ENCODE measurements at places on chromosomes 16 and 17.
A peak's percentile ranks its signal among the peaks of the same experiment; 100 is the strongest.

DNA sequence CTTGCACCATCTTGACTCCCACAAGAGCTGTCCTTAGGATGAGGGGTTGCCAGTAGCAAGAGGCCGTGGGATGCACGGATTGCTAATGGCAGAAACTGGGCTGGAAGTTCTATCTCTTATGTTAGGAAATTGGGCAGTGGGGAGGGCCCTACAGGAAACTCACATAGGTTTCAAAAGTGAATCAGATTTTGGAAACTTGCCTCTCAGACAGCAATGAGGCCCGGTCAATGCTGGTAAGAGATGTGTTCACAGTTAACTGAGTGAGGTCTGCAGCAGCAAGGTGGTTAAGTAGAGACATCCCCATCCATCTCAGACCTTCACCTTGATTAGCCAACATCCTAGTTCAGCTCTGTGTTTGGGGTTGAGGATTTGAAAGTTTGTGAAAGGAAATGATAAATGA lies 164.7 kb downstream of the ABCA8 start:
- no peak for DNase-seq

GRCh38 chr17:34378664-34379101 lies 15.7 kb upstream of the CCL1 start:
- no peak for DNase-seq

DNA sequence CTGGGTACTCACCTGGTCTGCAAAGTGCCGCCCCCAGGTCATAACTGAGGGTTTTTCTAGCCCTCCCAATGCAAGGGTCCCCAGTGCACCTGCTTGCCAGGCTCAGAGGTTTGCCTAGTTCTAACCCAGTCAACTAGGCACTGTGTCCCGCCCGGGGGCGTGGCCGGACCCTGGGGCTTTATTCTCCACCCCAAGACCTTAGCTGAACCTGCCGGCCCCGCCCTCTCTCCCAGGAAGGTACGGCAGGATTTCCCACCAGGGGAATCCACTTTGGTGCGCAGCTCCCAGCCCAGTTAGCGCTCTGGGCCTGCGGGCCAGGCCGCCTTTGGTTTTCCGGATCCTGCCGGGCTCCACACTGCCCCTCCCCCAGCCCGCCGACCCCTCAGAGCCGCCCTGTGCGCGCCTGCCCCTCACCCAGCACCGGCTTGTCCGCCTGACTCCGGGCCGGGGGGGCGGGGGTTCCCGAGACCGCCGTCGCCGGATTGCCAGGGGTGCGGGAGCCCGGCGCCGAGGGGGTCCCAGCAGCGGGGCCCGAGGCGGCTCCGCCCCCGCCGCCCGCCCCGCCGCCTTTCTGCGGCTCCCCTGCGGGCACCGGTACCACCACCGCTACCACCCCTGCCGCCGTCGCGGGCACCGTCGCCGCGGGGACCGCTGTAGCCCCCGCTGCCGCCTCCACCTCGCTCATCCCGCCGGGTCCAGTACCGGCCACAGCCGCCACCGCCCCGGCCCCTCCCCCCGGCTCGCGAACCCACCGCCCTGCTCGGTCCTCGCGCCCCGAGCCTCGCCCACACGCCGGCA lies 424 bp downstream of the YBX2 start:
- DNase-seq = no peak

DNA sequence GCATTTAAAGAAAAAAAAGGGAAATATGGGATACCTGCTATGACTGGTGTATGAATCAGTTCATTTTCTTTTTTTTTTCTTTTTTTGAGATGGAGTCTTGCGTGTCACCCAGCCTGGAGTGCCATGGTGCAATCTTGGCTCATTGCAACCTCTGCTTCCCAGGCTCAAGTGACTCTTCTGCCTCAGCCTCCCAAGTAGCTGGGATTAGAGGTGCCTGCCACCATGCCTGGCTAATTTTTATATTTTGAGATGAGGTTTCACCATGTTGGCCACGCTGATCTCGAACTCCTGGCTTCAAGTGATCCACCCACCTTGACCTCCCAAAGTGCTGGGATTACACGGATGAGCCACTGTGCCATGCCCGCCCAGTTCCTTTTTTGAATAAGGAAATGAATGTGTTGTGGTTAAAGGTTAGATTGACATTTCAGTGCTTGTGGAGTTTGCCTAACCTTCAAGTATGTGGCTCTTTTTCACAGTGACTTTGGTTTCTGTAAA lies 7.7 kb downstream of the HAPSTR1 start:
- DNase-seq = no peak

GRCh38 chr17:82387705-82388106 lies 16.1 kb downstream of the UTS2R start:
- no peak for DNase-seq

DNA sequence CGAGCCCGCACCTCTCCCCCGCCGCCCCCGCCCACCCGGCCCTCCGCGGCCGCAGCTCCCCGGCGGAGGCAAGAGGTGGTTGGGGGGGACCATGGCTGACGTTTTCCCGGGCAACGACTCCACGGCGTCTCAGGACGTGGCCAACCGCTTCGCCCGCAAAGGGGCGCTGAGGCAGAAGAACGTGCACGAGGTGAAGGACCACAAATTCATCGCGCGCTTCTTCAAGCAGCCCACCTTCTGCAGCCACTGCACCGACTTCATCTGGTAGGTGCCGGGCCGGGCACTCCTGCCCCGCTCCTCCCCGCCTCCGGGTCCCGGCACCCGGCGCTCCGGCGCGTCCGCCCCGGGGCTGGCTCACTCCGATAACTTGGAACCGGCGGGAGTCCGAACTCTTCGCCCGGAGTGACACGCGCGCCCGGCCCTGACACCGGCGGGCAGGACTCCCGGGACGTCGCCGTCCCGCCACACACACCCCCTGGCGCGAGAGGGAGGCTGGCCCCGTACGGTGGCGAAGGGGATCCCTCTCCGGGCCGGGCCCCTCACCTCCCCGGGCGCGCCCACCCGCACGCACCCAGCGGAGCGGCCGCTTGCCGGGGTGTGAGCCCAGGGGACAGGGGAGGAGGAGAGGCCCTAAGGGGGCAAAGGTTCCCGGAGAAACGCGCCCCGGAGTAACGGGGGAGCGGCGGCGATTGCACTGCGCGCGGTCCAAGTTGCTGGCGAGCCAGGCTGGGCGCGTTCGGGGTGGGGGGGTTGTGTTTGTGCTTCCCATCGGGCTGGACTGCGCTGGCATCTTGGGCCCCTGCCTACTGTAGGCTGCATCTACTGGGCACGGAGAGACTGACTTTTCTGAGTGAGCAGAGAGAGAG lies 581 bp downstream of the PRKCA start:
- peak; percentile 32 for DNase-seq

GRCh38 chr17:72125226-72125651 lies 4.4 kb downstream of the SOX9 start:
- no peak for DNase-seq

DNA sequence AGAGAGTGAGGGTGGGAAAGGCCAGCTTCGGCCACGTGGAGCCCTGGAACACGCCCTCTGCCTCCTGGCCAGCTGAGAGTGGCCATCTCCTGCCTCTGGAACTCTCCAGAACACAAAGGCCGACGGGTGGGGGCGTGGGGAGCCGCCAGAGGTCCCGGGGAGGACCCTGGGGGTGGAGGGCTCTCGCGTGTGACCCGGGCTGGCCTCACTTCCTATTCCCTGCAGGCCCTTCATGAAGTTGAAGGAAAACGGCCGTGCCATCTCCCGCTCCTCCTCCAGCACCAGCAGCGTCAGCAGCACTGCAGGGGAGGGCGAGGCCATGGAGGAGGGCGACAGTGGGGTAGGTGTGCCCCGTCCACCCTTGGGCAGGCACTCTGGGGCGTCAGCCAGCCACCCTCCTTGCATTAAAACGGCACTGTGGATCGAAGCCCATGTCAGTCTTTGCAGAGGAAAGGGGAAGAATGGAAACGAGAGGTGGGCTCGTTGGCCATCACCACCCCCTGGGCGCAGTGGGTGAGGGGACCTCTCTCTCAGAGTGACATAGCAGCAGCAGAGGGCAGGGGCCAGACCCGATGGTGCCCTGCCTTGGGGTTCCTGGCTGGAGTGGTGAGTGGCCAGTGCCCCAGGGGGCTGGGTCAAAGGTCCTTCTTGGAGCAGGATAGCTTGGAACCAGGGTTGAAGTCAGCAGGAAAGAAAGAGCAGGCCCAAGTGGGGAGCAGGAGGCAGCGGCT lies 37.1 kb downstream of the OR1D5 start:
- DNase-seq = no peak

DNA sequence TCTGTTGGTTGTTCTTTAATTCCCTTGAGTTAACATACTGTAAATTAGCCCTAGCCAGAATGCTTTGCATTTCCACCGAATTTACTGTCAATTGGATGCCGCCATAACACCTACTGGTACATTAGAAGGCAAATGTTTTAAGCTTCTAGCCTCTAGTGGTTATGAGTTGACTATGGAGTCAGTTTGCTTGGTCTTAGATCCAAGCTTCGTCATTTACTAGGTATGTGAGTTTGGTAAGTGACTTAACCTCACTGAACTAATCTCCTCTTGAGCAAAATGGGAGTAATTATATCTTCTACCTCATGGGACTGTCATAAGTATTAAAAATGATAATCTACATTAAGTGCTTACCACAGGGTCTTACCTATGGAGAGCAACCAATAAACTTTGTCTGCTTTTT lies 20.4 kb upstream of the CDH11 start:
- DNase-seq = no peak

GRCh38 chr17:7834542-7834956 lies 532 bp downstream of the KDM6B start:
- peak; percentile 16 for DNase-seq

DNA sequence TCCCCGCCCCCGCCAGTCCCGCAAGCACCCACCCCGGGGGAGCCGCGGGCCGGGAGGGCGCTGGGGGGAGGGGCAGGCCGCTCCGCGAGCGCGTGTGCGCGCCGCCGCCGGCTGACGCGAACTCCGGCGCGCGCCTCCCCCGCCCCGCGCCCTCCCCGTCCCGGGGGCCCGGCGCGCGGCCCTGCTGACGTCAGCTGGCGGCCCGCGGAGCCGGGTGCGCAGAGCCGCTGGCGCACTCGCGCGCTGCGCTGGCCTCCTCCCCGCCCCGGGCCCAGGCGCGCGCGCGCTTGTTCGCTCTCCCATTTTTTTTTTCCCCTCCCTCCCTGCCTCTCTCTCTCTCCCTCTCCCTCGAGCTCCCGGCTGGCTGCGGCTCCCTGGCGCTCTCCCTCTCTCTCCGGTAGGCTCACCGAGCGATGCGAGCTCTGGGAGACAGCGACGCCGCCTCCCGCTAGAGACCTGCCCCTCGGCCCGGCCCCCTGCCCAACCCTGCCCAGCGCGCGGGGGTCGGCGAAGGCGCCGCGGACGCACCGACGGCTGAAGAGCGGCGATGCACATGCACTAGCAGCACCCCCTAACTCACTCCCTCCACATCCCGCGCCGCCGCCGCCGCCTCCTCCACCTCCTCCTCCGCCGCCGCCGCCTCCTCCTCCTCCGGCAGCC lies at the start of gene GNAO1:
GNAO1 (plus strand) TSS at position 334 of the 660 bp plus-strand sequence. CDS start 747 bp downstream, outside the sequence.
- peak; percentile 58 for DNase-seq

DNA sequence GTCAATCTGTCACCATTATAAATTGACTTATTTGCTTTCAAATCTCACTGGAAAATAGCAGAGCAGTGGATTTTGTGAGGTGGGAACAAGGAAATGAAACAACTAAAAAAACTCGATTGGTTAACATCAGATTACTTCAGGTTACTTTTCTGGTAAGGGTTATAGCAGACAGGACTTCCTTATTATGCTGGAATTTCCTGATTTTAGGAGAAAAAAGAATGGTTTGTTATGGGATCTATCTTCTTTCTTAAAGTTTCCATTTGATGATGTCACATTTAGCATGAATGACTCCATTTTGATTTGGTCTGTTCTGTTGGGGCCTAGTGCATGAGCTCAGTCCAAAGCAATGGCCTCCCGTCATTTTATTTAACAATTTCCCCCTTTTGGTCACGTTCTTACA lies 210.6 kb downstream of the KCNJ2 start:
- no peak for DNase-seq

DNA sequence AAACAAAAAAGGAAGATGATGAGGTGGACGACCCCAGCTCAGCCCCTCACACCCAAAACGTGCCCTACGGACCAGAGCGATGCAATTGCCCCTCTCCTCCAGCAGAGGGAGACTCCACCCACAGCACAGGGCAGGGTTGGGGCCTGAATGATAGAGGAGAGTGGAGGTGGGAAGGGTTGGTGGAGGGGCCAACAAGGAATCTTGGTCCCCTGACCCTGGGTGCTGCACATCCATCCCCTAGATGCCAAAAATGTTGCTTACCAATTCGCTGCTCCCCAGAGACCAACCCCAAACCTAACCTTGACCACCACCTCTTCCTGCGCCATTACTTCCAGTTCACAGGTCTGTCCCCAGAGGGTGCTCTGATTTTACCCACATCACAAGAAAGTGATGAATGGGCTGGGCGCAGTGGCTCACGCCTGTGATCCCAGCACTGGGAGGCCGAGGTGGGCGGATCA lies 12.9 kb downstream of the P2RX5 start:
- peak; percentile 41 for DNase-seq

GRCh38 chr17:76458580-76459490 lies 5.9 kb upstream of the UBE2O start:
- no peak for DNase-seq

DNA sequence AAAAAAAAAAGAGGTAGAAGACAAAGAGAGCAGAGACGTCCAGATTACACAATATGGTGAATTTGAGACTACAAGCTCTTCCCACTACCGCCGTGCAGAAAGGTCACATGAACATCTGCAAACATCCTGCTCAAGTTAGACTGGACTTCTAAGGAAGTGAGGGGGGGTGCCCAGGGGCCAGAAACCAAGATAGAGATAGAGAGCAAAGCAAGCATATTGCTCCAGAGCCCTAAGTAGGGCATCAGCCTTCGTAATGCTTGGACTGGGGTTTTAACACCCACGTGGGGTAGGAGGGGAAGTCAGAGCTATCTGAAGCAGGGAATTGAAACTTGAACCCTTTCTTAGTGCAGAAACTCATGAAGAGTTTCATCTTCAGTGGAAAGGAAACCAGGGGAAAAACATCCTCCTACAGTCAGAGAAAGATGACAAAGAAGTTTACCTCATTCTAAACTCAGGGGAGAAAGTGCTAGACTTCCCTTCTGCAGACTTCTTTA lies 8.7 kb downstream of the CLEC19A start:
- no peak for DNase-seq

GRCh38 chr17:29726715-29727252 lies 104.1 kb upstream of the CORO6 start:
- no peak for DNase-seq

DNA sequence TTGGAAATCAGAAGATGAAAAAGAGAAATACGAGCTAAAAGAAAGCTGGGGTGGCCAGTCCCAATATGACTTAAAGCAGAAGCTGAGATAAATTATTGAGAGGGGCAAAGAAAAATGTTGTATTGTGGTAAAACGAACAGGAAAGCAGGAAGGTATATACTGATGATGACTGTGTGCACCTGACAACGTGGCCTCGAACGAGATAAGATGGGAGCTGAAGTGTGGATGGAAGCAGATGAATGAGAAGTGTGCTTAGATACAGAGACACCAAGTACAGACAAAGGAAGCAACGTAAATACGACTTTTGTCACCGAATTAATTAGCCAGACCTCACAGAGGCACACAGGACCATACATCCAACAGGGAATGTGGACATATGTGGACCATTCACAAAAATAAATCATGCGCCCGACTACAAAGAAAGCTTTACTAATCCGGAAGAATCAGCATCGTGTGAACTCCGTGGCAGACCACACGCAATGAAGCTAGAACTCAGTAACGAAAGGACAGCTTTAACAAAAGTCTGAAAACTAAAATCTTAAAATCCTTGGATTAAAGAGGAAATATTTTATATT lies 218.7 kb downstream of the RPTOR start:
- no peak for DNase-seq

Measured in stimulated activated CD4-positive, alpha-beta T cell treated with anti-CD3 and anti-CD28 coated beads, Interleukin-1b, Interleukin-23, amount 100 ng/mL, for 4 hours (primary cell).